Effector CD4-positive, alpha-beta T cell (primary cell): ENCODE measurements at places on chromosomes 16 and 17.

DNA sequence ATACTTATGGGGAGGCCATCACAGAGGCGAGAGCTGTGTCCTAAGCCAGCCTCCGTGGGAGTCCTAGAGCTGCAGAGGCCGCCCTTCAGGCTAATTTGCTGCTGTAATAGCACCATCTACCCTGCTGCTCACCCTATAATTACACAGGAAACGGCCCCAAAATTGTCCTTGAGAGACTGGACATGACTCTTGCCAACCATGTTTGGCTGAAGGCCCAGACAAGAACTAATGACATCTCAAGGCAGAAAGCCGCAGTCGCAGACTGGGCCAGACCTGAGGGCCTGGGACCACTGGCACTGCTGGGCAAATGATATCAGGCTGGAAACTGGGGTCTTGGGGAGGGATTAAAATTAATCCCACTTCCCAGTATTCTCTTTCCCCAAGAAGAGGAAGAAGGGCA lies 24.1 kb downstream of the PSMD7 start:
- no peak for DNase-seq

GRCh38 chr17:75875940-75876189 lies 2.5 kb downstream of the TRIM47 start:
- DNase-seq, result no peak

GRCh38 chr17:17566896-17567513 lies 24.5 kb downstream of the PEMT start:
- DNase-seq, result no peak

DNA sequence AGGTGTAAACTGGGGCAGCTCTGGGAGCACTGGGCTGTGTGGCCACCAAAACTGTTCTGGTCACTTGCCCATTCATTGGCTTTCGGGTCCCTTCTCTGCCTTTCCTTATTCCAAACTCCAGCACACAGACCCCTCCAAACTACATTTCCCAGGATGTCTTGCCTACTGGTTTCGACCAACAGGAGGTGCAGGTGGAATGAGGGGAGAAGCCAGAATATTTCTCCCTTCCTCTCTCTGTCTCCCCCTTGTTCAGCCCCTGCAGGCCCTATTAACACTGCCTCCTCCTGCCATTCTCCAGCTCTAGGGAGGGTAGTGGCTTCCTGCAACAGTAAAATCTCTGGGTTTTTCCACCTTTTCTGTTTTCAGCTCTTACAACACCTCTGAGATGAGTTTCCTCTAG lies 13.2 kb upstream of the NAGPA start:
- DNase-seq, result no peak

GRCh38 chr16:49280841-49281371 lies 732 bp downstream of the CBLN1 start:
- DNase-seq, result no peak

DNA sequence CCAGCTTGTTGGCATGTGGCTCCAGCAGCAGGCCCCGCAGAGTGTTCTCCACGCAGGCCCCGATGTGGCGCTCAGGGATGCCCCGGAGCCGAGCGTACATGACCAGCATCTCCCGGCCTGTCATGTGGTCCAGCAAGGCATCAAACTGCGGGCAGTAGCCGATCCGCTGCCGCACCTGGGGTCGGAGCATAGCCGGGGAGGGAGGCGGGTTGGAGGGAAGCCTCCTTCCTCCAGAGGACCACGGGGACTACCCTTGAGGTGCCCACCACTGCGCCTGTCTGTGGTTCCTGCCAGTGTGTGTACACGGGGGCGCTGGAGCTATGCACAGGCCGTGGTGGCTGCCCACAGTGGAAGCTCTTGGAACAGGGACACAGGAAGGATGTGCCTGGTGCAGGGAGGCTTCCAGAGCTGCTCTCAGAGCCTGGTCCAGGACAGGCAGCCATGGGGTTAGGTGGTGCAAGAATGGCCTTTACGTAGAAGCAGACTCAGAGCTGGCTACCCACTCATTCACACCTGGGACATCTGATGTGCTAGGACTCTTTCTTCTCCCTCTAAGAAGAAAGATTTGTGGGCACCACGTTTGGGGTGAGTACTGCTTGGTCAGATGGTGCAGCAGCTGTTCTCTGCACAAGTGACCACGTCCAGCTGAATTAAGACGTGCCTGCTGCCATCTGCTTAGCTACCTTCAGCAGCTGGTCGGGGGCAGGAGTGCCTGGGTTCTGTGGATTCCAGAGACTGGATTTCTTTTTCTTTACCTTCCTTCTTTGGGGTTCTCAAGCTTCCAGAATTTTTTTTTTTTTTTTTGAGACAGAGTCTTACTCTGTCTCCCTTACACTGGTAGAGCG lies 11.3 kb upstream of the RNPS1 start:
- DNase-seq, result no peak

GRCh38 chr16:10817963-10818941 lies at the start of gene TVP23A:
TVP23A (minus strand) TSS chr16:10818794; CDS start chr16:10818493, 301 bp downstream.
- no peak for DNase-seq

DNA sequence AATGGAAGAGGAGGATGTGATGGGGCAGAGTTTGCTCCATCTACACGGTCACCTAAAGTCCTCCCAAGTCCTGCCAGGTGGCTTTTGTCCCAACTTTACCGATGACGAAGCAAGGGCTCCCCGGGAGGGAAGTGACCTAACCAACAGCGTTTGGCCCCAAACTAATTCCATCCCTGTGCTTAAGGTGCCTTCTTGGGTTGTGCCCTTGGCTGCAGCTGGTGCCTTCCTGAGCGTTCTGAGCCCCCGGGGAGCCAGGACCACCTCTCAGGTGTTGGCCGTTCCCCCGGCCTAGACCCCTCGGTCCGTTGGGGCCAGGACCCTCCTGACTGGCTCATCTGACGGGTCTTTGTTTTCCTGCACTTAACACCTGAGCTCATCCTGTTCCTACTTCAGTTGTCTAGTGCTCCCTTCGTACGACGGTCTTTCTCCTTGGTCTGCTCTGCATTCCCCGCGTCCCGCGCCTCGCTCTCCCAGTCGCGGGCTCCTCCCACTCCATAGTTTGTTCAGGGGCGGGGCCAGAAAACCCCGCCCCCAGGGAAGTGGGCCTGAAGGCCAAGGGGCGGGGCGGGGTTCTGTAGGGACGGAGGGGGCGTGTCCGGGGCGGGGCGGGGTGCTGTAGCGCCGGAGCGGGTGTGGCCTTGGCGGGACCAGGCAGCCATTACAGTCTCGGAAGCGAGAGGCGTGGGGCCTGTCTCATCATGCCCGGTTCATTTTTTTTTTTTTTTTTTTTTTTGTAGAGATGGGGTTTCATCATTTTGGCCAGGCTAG lies 822 bp upstream of the ZSCAN10 start:
- DNase-seq, result peak; percentile 78

DNA sequence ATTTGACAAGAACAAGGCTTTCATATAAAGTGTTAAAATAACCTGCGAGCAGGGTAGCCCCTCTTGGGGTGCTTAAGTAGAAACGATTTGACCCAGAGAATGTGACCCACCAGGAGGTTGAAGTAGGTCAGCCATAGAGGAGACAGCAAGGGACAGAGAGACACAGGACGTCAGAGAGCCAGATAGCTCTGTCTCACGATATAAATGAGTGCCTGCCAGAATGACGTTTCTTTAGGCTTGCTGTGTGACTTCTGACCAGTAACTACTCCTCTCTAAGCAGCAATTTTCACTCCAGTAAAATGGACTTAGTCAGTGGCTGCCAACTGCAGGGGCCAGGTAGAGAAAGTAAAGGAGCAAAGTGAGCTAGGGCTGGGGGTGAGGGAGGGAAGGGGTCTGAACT lies 473.0 kb upstream of the C16orf82 start:
- DNase-seq, result no peak

- DNase-seq, result peak; percentile 27
Observed at GRCh38 chr17:36705874-36706731, 104.7 kb downstream of the MRM1 start.

DNA sequence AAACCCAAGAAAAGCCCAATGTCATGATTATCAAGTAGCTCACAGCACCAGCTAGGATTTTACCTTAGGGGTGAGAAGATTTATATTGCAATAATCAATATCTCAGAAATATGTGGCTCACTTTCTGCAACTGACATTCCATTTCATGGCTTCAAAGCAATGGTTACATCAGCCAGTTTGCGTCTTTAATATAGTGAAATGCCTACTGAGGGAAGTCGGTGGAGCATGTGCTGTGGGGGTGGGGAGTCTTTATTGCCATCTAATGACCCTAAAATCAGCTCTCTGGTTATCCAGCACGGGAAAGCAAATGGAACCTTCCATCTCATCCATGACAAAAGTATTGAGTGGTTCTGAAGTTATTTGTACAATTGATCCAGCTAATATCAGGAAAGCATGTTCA lies 395.5 kb downstream of the CA10 start:
- DNase-seq, result no peak

DNA sequence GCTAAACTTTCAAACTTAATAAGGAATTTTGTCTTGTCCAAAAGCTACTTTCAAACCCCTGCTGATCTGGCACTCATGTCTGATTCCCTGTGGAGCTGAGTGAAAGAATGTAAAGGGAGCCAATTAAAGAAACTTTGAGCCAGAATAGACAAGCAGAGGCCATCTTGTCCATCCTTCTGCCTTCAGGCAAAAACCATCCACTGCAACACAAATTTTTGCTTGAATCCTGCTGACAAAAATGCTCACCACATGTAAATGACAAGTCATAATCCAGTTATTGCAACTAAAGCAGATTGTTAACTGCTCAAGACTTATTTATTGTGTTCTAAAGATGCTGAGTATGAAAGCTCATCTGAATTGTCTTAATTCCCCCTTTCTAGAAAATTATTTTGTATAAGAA lies 124.0 kb upstream of the HLF start:
- DNase-seq, result no peak

DNA sequence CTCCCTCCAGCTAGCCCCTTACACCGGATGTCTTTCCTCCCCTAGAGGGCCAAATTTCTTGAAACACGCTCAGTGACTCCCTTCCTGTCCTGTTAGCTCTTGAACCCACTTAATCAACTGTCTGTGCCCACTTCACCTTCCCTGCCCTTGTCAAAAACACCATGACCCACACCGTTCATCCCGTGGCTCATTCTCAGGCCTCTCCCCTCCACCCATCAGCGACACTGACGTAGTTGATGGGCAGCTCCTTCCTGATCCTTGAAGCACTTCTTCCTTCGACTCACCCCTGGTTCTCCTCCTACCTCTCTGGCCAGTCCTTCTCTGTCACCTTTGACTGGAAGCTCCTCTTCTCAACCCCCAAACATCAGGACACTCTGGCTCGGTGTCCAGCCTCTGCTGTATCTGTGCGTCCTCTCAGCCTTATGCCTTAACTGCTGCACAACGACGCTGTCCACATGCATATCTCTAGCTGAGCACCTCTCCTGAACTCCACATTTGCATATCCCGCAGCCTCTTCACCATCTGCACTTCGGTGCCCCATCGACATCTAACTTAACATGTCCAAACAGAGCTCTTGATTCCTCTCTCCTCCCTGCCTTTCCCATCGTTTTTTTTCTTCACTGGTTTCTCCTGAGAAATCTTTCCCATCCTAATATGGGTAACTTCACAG lies 39.3 kb upstream of the CCDC182 start:
- no peak for DNase-seq

DNA sequence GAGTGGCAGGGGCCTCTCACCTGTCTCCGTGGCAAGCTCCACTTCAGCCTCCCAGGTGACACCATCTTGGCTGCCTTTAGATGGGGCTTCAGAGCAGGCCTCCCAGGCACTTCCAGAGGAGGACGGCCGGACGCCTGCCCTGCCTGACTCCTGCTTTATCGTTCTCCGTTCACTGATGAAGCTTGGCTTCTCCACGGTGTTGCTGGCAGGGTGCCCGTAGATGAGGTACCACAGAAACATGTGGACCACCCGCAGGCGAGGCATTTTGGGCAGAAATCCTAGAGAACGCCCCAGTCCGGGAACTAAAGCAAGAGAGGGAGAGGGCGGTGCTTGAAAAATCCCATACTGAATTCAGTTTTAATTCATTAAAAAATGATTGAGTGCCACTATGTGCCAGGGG lies 54.5 kb downstream of the GTF3C1 start:
- DNase-seq, result no peak

DNA sequence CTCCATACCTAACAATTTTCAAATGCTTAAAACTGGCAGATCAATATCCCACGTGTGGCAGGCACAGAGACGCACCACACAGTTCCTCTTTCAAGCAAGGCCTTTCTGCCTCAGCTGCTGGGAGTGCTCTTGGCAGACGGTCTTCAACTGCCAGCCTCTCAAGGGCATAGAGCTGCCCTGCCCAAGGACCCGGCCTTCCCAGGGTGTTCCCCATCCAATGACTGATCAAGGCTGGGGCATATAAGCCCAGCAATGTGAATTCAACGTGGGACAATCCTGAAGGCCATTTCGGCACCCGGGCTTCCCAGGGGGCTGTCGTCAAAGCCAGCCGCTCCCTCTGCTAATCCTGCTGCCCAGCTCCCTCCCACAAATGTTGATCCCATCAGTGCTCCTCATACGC lies 107.1 kb downstream of the STX8 start:
- DNase-seq, result no peak
